ENCODE measurements at places on chromosomes 11 and 22. TPM values are rescaled to one million over a fixed set of nuclear protein-coding genes. Genes with fewer than 3 reads are reported as not detected.

- no peak for DNase-seq
Measured at GRCh38 chr11:6200975-6201374, 2.0 kb downstream of the OR52W1 start.

- DNase-seq: no peak
Measured at GRCh38 chr11:131690362-131690761, 319.9 kb downstream of the NTM start.

- DNase-seq: peak; percentile 26
Measured at GRCh38 chr11:35142481-35143075, 3.6 kb downstream of the CD44 start.

DNA sequence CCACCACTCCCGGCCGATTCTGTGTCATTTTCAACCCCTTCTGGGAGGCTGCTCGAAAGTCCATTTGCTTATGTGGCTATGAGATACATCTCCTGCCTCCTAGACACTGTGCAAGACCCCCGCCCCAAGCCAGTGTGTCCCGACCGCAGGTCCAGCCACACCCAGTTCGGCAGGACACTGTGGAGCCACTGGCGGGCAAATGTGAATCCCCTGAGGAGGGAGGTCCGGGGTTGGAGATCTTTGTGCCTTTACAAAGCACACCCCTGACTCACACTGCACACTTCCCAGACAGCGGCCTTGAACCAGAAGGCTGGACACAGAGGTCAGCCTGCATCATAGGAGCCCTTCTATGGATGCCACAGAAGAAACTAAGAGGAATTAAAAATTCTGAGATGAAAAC is 17.4 kb downstream of the FXYD6 start:
- DNase-seq: no peak

- no peak for DNase-seq
Measured at GRCh38 chr11:3192511-3193372, 25.9 kb downstream of the MRGPRG start.

DNA sequence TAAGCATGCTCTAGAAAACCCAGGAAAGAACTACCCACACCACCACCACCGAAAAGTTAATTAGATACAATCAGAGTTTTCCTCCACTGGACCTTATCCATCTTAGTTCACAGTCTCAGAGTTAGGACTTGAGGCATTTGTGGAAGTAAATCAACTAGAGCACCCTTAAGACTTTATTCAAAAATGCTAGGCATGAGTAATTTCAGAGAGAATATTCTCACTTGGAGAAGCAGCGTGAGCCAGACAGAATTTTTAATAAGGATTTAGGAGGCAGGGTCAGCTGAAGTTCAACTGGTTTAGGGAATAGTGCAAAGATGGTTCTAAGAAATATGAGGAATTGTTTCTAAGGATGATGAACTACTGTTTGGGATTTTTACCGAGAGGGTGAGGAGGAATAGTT is 1.2 kb upstream of the OLFML1 start:
- no peak for DNase-seq

DNA sequence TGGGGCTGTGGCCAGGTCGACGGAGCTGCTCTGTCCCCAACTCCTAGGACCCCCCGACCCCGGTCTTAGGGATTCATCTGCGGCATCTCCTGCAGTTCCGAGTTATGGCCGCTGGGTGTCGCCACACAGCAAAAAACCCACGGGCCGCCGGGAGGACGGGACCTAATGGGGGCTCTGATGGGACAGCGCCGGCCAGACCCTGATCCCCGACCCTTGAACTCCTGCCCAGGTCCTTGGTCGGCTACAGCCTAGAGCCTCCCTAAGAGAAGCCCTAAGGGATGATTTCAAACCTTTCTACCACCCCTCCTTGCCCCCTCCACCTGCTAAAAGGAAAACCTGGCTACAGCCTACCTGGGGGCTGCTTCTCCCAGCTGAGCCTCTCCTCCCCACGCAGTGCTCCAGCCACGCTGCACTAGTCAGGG is 30.8 kb upstream of the LRRC10B start:
- DNase-seq: peak; percentile 54

GRCh38 chr11:108393046-108393445 is 74.3 kb downstream of the C11orf65 start:
- DNase-seq: no peak

DNA sequence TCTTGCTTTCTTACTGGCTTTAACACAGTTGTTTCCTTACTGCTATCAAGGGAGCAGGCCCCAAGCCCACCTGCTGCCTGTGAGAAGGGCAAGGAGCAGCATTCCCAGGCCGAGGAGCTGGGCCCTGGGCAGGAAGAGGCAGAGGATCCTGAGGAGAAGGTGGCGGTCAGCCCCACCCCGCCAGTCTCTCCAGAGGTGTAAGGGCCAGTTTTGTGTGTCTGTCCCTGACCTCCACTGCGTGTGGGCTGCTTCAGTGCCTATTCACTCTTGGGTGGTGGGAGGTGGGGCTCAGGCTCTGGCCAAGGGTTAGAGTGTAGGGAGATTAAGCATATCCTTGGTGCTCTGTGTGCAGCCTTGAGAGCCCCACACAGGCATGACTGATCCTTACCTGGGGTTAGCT is 55.1 kb downstream of the CEP164 start:
- DNase-seq: no peak

GRCh38 chr11:124722176-124722575 is 17.6 kb upstream of the NRGN start:
- DNase-seq: no peak

The TMEM86A gene
- total RNA-seq: 0.25 TPM

The LRP4 gene
- total RNA-seq: 0.02 TPM

The C11orf54 gene
- 22.5 TPM for total RNA-seq

The CNIH2 gene
- total RNA-seq: 2.5 TPM

Data from activated CD4-positive, alpha-beta T cell treated with anti-CD3 and anti-CD28 coated beads, Interleukin-2, amount 10 ng/mL, durations not matched to agents 7 days and 5 days (primary cell).